ENCODE measurements at places on chromosomes 2 and 18.

DNA sequence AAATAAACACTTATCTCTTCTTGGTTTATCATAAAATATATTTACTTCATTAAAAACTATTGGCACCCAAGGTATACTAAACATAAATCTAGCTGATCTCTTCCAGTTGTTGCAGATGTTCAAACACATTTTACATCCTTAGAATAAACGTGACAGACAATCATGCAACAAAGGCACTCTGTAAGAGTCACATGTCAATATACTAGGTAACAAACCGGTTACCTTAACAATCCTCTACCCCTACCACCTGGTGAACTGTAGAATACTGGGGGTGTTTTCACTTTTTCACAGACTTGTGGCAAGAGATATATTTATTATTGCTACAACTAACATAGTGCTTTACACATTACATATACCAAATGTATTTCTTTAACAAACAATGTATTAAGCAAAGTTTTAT lies 15.8 kb downstream of the STK17B start:
- DNase-seq: no peak

DNA sequence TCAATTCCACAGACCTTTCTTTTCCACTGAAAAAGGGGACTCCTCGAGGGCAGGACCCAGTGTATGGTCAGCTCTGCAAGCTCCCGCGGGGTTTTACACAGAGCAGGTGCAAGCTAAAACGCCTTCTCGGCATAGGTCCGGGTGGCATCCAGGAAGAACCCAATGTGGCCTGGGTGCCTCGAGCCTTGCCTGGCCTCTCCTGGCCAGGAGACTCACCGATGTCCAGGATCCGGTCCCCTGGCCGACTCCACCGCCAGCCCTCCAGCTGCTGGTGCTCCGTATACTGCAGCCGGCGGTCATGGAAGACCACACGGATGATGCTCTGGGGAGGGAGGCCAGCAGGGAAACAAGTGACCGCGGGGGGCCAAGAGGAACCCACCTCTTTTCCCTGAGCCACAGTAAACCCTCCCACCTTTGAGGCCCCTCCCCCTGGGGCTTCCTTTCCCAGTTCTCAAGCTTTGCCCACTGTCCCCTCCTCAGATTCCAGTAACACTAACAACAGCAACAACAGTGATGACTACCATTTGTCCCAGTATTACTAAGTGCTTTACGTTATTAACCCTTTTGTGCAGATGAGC lies 36.1 kb downstream of the TFCP2L1 start:
- DNase-seq: no peak

DNA sequence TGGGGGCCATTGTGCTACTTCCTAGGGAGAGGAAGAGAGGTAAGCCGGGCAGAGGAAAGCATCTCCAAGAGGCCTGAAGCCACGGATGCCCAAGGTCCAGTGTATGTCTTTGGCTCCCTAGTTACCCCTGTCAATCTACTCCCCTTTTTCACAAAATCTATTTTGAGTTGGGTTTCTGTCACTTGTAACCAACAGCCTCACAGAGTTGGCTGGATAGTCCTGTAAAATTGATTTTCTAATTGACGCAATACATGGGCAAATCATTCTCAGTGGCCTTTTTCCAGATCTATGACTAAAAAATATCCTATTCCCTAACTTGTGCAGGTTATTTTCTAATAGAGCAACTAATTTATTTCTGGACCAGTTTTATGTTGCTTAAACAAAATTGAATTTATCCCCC lies 168.4 kb downstream of the IRS1 start:
- no peak for DNase-seq

- no peak for DNase-seq
Observed at GRCh38 chr2:68469935-68470334, 2.5 kb downstream of the APLF start.

DNA sequence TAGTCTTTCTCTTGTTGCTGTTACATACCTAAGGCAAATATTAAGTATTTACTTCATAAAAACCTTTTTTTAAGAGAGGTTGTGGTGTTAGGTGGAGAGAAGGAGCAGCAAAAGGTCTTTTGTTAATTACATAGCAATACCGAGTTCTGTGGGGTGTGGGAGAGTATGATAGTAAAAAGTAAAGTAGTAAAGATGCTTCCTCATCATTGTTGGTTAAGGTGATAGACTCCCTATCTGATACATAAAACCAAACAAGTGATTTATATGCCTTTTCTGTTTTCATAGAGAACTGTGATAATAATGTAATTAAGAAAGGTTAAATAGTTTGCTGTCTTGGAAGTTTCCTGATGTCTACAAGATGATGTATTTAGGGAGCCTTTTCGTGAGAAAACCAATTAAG lies 75.4 kb downstream of the EML4 start:
- no peak for DNase-seq

- no peak for DNase-seq
Observed at GRCh38 chr2:16386031-16386430, 279.6 kb downstream of the CYRIA start.

DNA sequence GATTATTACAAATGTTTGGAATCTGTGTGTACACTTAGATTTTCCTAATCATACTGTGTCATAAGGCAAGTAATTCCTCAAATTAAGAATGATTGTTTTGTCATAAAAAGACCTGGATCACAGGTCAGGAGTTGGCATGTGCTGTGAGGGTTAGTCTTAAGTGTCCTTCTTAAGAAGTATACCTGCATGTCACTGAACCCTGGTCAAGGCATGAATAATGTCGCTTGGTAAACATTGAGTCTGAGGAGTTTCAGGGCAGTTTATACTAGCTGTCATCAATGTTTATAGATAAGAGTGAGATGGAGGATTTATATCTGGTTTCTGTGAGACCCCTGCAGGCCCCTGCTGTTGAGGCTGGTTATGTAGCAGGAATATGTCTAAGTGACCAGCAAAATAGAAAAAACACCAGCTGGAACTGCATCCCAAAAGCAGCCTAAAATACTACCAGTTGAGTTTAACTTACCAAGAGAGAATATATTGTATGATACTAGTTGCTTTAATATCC lies 112.0 kb upstream of the NOSTRIN start:
- no peak for DNase-seq

DNA sequence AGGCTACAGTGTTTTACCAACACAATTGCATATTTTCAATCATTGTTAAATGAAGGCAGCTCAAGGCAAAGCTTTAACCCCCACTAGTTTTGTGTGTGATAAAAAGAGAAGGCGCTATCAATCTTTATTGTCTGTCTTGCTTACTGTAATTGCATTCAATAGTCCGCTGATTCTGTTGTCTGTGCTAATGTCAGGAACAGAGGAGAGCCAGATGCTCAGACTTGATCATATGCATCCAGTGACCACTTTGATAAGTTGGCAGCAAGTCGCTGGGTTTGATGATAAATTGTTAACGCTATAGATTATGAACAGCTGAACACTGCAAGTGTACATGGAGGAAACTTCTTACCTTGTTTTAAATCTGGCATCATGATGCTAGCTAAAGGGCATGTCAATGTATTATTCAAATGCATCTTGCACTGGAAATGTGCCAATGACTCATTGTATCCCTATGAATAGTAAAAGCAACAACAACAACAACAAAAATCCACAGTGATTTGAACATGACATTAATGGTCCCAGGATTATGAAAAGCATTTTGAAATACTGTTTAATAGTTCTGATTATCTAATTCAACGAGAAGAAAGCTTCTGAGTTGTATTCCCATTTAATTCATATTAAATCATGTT lies 423.5 kb upstream of the FANCL start:
- no peak for DNase-seq

GRCh38 chr18:24811950-24812681 lies 351.7 kb downstream of the HRH4 start:
- DNase-seq: no peak

DNA sequence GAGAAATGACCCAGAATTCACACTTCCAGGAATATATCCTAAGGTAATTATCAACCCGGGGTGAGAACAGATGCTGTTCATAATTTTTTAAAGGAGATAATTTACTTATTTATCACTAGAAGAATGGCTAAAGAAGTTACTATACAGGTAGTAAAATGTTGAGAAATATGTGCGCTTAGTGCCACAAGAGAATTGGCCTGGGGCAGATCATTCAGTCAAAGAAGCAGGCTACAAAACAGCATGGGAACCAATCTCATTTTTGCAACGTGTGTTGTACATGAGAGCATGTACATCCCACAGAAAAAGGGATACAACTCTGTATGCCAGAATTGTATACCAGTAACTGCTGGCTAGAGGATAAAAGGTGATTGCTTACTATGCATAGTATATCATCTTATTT lies 75.2 kb downstream of the VIT start:
- no peak for DNase-seq

- no peak for DNase-seq
Observed at GRCh38 chr2:177405029-177405692, 12.6 kb downstream of the AGPS start.

- no peak for DNase-seq
Observed at GRCh38 chr2:230947908-230948365, 22.9 kb upstream of the GPR55 start.

- DNase-seq: no peak
Observed at GRCh38 chr2:68157002-68157401, 686 bp upstream of the PNO1 start.

DNA sequence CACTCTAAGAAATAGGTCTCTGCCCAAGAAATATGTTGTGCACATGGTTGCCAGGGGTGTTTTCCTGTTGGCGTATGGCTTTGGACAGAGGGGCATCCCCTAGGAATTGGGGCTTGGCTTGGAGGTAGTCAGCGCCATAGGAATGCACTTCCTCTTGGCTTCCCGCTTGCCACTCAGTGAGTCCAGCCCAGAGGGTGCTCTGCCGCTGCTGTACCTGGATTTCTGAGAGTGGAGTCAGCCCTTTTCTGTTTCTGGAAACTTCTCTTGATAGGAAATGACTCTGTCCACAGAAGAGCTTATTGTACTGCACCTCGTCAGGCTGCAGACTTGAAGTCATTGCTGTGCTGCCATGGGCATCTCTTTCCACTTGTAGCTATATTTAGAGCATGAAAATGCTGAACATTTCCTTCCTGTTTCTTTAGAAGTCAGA lies 116.7 kb upstream of the MGAT5 start:
- DNase-seq: no peak

DNA sequence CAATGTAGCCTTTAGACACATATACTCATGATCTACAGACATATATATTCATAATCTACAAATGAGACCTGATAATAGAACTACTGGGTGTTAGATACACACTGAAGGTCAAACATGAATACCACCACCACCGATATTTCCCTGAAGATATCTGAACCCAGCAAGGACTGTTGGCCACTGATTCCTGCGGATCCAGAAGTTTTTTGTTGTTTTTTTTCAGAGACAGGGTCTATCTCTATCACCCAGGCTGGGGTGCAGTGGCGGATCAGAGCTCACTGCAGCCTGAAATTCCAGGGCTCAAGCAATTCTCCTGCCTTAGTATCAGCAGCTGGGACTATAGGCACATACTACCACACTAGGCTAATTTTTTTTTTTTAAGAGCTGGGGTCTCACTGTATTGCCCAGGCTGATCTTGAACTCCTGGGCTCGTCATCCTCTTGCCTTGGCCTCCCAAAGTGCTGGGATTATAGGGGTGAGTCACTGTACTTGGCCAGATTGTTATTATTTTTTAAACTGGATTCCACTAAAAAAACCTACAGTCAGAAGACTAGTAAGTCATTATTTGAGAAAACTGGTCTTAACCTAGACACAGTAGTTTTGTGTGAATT lies 1.8 kb downstream of the METTL5 start:
- no peak for DNase-seq

DNA sequence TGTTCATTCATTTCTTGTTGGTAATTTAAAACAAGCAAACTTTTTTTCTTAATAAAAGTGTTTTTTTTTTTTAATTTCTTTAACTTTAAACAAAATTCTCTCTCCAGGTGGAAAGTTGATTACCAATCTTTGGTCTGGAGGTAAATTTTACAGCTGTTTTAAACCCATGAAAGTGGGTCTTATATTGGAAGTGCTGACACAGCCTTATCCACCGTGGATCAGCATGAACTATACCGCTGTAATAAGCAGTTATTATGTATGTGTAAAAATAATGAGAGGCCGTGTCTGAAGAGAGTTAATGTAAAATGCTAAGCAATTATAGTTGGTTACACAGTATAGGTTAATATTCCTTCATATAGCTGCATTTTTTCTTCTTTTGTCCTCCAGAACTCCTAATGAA lies 378.1 kb upstream of the ATP5MC3 start:
- no peak for DNase-seq

DNA sequence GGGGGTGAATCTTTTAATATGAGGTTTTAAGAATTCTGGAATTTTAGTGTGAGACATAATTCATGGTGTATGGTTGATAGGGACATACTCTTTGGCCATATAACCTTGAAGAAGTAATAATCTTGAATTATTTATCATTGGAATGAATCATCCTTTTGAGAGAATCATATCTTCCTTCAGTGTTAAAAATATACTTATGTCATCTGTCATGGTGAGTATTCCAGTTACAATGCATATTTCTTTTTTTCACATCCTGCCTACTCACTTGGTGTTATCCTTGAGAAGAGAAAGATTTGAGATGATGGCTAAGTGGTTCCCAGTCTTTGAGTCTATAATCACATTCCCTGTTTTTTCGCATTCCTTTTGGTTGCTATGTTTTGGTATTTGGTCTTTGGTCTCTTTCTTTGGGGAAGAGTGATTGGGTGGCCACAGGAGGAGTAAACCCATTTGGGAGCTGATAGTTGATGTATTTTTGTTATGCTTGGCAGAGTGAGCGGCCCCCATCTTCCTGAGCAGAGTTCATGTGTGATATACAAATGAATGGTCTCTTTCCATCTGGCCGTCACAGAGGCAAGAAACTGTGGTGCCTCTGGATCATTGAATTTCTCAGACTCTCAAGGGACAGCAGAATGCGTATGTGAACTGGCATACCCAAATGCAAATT lies 21.6 kb downstream of the ASAP2 start:
- no peak for DNase-seq

DNA sequence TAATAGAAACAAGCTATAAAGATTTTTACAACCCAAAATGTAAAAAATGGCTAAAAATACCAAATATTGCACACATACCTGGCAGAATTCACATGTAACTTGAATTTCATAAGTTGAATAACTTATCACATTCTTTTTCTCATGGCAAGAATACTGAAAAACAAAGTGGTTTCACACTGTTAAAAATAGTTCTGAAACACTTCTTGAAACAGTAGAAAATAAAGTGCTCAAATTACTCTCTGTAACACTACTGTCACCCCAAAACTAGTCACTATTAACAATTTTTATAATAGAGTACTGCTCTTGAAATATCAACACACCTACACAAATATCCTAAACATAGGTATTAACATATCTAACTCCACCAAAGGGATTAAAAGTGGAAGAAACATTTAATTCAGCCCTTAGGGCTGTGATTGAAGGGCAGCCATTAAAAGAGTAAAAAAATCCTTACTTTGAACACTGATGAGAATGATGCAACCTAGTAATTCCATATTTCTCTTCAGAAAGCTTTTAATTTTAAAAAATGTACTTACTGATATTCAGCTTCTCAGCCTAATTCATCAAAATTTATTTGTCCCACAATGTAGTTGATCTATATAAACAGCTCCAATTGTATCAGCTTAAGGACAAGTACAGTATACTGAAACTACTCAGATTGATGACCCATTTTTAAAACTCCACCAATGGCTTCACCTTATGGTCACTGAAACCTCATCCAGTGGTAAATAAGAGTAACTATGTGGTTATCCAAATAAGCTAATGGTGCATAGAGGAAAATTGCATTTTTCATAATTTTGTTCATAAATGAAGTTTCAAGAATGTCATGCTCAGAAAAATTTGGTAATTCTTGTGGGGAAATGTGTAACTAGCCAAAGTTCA lies 31.4 kb downstream of the ATF2 start:
- DNase-seq: no peak

All from stimulated activated naive CD8-positive, alpha-beta T cell treated with anti-CD3 and anti-CD28 coated beads, Interleukin-15, Interleukin-2, amounts not matched to agents 100 U/mL and 50 U/mL, for 24 hours (primary cell).